ENCODE measurements at places on chromosomes 6 and 20. TPM values are rescaled to one million over a fixed set of nuclear protein-coding genes. Genes with fewer than 3 reads are reported as not detected.
A peak's percentile ranks its signal among the peaks of the same experiment; 100 is the strongest.

DNA sequence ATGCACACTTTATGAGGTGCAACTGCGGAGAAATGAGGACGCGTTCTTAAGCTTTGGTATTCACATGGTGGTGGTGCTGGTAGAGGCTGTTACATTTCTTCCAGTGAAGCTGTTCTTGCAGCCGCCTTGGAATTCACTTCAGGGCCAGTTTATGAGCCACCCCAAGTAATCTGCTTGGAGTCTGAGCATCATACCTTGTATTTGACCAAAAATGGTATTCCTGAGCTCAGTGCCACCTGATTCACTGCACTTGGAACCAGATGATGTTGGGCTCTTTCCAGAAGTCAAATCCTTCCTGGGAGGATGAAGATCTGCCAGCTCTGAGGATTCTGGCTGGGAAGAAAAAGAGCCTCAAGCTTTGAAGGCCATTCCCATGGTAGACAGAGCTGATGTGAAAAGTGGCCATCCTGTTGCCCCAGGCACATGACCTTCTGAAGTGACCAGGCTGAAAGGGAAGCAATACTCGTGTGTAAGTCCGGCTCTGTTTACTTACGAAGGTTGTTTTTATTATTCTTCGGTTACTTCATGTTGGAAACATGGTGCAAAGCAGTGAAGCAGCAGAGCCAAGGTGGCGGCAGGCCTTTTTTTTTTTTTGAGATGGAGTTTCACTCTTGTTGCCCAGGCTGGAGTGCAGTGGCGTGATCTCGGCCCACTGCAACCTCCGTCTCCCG is 7.7 kb downstream of the MANBAL start:
- DNase-seq = peak; percentile 16

DNA sequence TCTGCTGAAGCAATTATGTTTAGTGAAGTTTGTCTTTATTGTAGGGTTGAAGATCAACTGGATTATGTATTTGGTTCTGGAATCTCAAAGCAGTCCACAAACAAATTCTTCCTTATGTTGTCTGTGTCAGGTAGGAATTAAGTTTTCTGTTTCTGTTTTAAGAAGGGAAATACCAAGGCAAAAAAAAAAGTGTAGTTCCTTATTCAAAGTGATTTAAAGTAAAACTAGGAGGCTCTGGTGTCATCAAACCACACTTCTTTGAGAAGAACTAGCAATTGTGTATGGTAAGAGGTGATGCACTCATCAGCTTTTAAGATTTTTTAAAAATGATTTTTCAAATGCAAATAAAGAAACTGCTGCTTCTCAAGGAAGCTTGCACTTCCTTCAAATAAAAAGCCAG is 1.9 kb downstream of the FAM135A start:
- no peak for DNase-seq

GRCh38 chr20:9134346-9134745 is 65.5 kb downstream of the PLCB4 start:
- no peak for DNase-seq

SNX3 gene
- total RNA-seq = 122 TPM

DNA sequence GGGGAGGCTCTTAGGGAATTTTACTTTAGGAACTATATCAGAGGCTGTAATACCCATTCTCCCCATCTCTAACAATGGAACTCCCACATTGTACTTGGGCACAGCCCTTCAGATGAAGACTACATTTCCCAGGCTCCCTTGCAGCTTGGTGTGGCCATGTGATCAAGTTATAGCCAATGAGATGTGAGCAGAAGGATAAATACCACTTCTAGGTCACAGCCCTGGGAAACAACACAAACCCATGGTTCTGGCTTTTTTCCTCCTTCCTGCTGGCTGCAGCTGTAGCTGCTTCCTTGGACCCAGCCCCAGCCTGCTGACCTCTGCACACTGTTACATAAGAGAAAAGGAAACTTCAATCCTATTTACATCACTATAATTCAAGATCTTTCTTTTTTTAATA is 445.9 kb upstream of the JARID2 start:
- DNase-seq = peak; percentile 84

DNA sequence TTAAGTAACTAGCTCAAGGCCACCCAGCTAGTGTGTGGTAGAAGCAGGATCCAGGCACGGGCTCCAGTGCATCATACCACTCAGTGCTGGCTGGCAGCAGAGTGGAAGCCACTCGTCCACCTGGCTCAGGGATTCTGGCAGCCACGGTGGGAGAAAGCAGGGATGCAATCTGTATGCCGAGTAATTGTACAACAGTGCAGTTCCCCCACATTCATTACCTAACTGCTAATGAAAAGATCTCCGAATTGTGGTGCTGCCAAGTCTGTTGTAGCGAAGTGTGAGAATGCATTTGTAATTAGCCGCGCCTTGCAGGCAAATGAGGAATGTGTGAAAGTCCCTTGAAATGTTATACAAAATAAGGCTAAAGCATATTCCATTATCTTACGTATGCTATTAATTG is 29.0 kb downstream of the KCNG1 start:
- no peak for DNase-seq

DNA sequence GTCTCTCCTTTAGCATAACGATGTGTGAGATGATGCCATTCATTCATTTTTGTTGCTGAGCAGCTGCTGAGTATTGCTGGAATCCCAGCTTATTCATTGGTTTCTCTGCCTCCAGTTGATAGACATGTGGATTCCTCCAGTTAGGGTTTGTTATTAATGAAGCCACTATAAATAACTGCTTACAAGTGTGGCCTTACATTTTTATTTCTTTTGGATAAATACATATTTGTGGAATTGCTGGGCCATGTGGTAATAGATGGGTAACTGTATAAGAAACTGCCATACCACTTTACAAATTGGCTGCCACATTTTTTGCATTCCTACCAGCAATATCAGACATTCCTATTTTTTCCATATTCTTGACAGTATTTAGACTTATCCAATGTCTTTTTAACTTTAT is 2.6 kb upstream of the HLA-B start:
- DNase-seq = no peak

- no peak for DNase-seq
Observed at GRCh38 chr6:25166955-25167748, 112.0 kb upstream of the CARMIL1 start.

KIF13A gene
- 26.1 TPM for total RNA-seq

DNA sequence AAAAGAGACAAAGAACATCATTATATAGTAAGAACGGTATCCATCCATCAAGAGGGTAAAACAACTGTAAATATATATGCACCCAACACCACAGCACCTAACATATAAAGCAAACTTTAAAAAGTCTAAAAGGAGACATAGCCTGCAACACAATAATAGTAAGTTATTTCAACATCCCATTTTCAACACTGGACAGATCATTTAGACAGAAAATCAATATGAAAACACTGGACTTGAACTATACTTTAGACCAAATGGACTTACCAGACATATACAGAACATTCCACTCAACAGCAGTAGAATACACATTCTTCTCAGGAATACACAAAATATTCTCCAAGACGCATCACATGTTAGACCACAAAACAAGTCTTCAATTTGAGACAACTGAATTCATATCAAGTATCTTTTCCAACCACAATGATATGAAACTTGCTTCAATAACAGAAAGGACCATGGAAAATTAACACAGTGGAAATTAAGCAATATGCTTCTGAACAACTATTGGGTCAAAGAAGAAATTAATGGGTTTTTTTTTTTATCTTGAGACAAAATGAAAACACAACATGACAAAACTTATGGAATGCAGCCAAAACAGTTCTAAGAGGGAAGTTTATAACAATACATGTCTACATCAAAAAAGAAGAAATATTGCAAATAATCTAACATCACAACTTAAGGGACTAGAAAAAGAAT is 23.9 kb upstream of the ASF1A start:
- DNase-seq = no peak

DNA sequence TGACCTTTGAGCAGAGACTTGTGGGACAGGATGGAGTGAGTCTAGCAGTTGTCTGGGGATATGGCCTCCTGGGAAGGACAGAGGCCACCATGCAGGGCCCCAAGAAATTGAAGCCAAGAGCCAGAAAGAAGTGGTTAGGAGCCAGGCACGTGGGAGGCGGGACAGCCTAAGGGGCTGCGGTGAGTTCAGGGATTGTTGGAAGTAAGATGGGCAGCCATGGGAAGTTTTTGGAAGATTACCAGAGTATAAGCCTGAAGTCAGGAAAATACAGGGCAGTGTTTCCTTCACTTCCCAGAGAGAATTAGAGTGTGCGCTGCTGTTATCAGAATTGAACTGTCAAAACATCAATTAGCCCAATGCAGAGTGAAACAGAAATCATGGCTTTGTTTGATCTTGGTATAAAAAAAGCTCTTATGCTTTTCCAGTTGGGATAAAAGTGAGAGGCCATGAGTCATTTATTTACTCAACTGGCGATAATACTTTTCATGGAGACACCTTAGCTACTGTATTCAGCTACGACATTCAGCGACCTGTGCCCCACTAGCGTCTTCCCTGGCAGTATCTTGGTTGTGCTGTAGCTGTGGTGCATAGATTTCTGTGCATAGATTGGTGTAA is 66.9 kb downstream of the PHACTR2 start:
- no peak for DNase-seq

- no peak for DNase-seq
Observed at GRCh38 chr6:115891750-115892149, 168.9 kb downstream of the FRK start.

DNA sequence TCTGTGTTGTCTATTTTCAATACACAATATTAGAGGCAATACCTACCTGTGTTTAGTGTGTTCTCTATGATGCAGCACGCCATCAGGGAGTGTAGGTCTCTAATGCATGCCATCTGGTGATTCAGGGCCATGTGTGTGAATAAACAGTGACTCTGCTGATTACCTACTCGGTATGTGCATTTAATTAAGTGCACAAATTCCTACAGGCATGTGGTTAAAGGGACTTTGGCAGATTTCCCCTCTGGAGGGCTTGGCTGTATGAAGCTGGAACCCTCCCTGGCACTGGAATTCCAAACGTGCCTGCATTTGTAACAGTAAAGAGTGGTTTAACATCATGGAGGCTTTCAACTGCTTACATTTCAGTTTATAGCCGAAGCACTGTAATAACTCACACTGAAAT is 401.5 kb upstream of the SASH1 start:
- no peak for DNase-seq

DNA sequence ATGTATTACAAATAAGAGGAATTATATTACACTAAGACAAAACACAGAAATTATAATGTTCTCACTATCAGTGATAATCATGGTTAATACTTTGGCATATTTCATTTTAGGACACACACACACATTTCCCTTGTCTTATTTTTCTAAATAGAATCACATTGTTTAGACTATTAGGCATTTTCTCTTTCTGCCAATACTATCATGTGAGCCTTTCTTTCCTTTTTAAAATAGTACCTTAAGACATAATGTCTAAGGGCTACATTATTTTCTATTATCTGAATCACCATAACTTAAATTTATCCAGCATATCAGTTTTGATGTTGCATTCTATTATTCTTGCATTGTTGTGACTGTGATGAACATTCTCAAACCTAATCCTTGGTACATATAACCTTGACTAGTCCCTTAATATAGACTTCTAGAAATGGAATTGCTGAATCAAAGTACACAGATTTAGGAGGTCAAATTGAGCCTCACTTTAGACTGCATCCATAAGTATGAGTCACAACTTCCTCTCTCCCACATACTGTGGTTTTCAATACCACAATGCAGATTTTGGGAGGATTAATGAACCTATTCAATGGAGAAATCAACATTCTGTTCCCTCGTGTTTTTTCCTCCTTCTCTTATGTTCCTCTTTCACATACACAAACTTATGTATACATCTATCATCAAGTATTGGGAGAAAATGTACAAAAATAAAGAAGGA is 212.6 kb downstream of the MOXD1 start:
- peak; percentile 80 for DNase-seq

DNA sequence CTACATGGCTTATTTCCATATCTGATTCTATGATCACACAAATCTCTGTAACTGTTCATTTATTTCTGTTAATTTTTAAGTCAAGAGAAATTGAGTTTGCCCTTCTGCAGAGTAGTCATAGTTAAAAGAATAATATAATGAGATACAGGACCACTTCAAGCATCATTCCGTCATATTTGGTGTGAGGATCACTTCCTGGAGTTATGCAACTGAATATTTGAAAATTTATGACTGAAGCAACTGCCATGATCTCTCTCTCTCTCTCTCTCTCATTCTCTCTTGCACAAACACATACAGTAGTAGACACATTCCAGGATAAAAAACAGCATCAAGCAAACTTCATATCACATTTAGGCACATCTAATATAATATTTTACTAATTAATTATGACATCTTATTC is 116.4 kb downstream of the COL9A1 start:
- no peak for DNase-seq
